Germinal center (tissue), 1 donor: ENCODE measurements at places on chromosomes 3 and 15.
A peak's percentile ranks its signal among the peaks of the same experiment; 100 is the strongest.

DNA sequence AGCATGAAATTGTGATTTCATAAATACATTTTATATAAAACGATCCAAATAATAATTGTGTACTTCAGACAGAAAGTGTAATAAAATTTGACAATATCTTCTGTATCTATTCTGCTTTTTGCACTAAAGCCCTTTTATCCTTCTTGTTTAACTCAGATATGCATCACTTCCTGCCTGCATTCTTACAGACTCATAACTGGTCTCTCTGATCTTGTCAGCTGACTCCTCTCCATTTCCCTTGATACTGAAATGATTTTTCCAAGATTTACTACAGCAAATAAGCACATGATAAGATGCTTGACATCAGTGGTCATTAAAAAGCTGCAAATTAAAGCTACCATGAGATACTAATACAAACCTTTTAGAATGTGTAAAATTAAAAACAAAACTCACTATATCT is 25.3 kb upstream of the SI start:
- DNase-seq: no peak

GRCh38 chr3:194702545-194702944 is 16.9 kb downstream of the FAM43A start:
- DNase-seq: no peak

DNA sequence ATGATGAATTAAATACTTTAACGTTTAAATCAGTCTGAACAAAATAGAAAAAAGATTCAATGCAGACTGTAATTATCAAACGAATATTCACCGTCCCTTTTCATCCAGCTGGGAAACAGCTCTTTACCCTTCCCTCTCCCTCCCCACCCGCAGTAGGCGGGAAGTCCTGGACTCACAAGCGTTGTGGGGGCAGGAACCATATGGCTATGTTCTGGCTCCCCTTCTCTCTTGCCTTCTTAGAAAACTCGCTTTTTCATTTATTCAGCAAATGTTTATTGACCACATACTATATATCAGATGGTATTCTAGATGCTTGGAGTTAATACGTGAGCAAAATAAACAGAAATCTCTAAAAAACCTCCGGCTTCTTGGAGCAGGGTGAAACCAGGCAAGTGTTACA is 715 bp upstream of the SCAPER start:
- DNase-seq: no peak

DNA sequence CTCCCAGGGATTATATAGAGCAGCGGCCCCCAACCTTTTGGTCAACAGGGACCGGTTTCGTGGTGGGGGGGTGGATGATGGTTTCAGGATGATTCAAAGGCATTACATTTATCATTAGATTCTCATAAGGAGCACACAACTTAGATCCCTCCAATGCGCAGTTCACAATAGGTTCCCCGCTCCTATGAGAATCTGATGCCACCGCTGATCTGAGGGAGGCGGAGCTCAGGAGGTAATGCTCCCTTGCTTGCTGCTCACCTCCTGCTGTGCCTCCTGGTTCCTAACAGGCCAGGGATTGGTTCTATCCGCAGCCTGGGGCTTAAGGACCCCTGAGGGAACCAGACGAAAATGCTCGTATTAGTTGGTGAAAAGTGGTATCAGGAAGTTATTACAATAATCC is 1.3 kb upstream of the HACD2 start:
- DNase-seq: peak; percentile 13

GRCh38 chr3:187920913-187921312 is 175.6 kb upstream of the BCL6 start:
- no peak for DNase-seq

DNA sequence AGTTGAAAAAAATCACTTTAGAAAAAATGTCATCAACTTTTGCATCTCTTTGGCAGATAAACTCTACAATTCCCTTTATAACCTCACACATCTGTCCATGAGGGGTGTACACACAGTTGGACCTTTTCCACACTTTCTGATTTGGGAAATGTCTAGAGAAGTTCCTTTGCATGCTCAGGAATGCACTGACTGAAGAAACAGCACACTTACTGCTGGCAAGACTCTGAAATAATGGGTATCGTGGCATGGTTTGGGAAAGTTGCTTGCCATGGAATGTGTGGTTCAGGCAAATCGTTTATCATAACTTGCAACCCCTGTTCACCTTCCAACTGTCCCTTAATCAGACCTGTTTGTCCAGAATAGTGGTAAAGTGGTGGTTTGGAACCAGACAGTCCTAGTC is 135.3 kb upstream of the TGFBR2 start:
- no peak for DNase-seq

GRCh38 chr15:44882499-44882968 is 74.0 kb upstream of the TERB2 start:
- no peak for DNase-seq

- no peak for DNase-seq
These were observed 23.1 kb downstream of the CCNL1 start for GRCh38 chr3:157136647-157137387.

DNA sequence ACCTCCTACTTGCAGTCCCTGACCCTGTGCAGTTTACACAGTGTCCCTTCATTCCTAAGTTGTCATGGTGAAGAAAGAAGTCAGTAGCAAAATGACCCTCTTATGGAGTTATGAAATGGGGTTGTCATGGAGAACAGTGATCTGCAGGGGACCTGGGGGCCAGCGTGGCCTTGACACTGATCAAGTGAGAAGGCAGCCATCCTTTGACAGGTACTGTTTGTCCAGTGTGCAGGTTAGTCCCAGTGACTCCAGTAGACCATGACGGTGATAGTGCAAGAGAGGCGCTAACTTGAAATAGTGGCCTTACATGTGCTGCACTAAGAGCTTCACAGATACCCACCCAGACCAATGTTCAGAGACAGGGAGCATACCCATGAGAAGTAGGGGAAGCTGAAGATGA is 87.9 kb downstream of the IL12A start:
- DNase-seq: no peak

DNA sequence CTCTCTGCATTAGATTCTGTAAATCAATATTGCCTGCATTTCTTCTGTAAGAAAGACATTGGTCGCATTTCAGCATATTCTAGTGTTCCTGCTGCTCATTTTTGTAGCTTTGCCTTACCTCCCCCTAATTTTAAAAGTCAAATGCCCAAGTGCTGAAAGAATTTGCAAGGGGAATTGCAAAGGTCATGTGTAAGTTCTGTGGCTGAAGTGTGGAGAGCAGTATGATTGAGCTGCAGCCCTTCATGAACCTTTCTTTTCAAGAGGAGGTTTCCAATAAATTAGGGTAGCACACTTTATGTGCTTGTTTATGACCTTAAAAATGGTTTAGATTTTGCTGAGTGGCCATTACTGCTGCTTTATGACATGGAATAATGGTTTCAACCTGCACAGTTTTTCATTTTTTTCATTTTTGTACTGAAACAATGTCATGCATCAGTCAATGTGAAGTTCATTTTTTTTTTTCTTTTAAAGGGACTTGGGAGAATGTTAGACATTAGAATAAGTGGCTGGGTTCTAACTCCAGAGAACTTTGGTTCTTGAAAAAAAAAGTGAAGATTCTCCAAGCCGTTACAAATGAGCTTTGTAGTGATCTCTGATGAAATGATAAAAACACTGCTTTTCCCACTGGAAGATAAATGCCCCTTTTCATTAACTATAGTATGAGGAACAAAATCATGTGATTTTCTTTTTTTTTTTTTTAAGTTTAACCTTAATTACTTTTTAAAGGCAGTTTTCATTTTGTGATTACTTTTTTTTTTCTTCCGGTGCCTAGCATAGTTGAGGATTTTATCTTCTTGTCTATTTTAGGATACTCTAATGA is 99.6 kb downstream of the MITF start:
- DNase-seq: no peak

DNA sequence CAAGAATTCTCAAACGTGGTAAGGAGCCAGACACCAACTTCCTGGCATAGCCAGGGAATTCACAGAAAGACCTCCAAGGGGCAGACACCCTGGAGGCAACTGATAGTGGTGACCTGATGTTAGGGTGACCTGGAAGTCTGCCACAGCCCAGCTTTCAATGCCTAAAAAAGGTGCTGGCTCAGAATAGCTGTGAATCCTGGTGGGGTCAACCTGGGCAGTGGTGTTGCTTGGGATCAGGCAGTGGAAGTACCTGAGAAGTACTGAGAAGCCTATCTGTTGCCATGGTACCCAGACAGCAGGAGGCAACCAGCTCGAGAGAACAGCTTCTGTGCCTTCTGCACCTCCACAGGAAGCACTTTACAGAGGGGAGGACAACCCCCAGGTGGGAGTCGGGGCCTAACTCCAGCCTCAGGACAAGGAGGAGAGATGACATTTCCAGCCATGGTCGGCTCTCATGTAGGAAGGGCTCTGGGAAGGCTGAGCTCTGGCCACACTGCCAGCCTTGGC is 55.4 kb upstream of the LARS2 start:
- DNase-seq: no peak

- DNase-seq: no peak
These were observed 2.2 kb upstream of the RNF7 start for GRCh38 chr3:141735770-141736465.

DNA sequence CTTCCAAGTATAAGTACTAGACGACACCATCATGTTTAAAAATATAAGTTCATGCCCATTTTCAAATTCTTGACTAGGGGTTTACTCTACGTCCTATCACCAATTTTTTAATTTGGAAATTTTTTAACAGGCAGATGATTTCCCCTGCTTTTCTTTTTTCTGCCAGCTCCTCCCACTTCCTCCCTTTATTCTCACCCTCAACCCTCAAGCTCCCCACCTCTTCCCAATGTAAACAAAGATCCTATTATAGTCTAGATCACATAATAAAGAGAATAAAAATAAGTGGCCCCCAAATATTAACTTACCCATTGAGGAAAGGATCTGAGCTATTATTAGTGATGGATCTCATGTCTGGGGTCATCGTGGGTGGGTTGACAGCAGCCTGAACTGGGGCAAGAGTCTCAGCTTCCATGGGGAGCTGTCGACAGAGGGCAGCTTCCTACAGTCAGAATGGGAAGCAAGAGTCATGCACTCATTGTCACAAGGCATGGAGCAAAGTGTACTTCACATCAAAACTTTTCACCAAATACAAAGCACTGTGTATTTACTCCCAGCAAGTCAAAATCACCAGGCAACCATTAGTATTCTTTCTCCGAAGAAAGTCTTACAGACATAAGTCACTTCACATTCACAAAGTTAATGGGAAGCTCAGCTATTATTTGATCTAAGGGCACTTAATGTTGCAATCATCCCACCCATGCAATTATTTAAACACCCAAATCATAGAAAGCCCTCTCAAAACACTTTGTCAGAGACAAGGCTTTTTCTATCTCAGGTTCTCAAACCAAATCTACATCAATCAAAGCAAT is 53.2 kb downstream of the TM4SF4 start:
- DNase-seq: no peak

DNA sequence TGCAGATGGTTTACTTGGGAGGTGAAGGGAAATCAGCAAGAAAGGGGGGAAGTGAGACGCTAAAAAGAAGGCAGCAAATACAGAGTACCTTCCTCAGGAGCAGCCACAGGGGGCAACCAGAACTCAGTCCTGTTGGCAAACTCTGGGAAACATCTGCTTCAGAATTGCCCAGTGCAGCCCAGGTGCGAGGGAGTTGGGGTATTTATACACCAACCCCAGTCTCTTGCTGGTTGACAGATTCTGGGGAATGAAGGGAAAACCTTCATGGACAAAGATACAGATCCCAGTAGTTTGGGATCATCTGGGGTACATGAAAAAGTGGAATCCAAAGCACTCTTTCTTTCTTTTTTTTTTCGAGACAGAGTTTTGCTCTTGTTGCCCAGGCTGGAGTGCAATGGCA is 25.3 kb upstream of the PGPEP1L start:
- no peak for DNase-seq

- DNase-seq: no peak
These were observed 116.9 kb upstream of the ARPP21 start for GRCh38 chr3:35522450-35522849.

- peak; percentile 36 for DNase-seq
These were observed 161.1 kb upstream of the TBL1XR1 start for GRCh38 chr3:177358091-177358976.

DNA sequence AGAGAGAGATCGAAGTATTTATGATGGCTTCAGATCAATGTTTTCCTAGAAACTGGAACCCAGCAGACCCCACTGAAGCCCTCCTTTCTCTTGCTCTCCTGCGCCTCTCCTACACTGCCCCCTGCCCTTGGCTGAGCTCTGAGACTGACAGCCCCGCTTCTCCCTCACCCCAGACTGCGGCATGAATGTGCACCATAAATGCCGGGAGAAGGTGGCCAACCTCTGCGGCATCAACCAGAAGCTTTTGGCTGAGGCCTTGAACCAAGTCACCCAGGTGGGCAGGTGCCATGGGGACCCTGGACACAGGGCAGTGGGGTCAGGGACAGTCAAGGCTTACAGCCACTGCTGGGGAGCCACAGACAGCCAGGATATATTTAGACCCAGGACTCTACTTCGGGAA is 23.7 kb downstream of the PRKCD start:
- no peak for DNase-seq

- DNase-seq: peak; percentile 78
These were observed 1.3 kb downstream of the DNAH1 start for GRCh38 chr3:52317208-52318000.
